Mesothelial cell of epicardium (in vitro differentiated cells): ENCODE measurements at places on chromosomes 13 and 19. TPM values are rescaled to one million over a fixed set of nuclear protein-coding genes. Genes with fewer than 3 reads are reported as not detected.

CBY2 gene
- not detected in 3 replicates for total RNA-seq

MYH14 gene
- total RNA-seq = 52.3 to 56.6 TPM (median 53.8 TPM) in 3 replicates

ADGRE1 gene
- not detected in 3 replicates for total RNA-seq

COG3 gene
- total RNA-seq = 30.4 to 38.3 TPM (median 34.0 TPM) in 3 replicates

ZNF888 gene
- 14.0 to 15.3 TPM (median 14.3 TPM) in 3 replicates for total RNA-seq

PTPRS gene
- 235 to 241 TPM (median 240 TPM) in 3 replicates for total RNA-seq

MEDAG gene
- 7.5 to 7.9 TPM (median 7.7 TPM) in 3 replicates for total RNA-seq

DNA sequence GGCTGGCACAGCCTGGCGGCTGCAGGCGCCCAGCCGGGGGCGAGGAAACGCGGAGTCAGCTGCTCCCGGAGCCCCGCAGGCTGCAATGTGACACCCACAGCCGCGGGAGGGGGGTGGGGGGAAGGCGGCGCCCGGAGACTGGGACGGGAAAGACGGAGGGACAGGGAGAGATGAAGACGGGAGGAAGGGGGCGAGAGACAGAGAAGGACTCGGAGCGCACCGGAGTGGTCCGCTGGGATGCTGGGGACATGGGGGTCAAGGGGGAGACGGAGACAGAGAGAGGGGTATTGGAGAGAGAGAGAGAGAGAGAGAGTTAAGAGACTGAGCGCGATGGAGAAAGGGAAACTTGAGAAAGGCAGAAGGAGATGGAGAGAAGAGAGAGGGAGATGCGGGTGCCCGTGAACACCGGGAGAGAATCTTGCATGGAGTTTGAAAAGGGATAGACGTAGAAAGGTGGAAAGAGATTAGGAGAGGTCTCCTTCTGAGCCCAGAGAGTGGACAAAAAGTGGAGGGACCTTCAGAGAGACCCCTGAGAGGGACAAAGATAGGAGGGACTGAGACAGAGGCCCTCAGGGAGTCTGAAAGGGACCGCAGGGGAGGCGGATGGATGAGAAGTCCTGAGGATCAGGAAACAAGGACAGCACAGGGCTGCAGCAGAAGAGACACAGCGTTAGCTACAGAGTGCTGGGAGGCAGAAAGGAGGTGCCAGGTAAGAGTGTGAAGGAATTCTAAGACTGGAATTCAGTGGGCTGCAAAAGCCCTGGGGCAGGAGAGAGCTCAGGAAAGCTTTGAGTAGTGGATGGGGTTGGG lies 1.0 kb downstream of the SCN1B start:
- no peak for DNase-seq

DNA sequence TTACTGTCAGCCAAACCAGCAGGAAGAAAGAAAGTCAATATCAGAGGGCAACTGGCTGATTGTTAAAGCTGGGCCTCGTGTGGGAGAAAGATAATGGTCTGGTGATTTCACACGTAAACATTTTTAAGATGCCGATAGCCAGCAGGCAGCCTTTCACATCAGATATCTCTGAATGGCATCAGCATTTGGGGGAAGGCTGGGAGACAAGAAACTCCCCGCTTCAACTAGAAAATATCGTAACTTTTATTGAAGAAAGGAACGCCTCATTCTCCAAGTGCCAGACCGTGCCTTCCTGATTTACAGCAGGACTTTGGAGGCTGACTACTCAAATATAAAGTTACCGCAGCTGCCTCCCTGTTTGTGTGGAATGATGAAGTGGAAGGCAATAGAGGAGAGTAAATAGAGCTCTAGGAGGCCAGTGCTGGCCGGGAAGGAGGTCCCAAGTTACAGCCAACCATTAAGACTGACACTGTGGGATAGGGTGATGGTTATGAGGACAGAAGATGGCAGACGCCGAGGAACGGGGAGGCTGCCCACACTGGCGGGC lies 284.3 kb upstream of the MAB21L1 start:
- DNase-seq = no peak

- DNase-seq = no peak
Observed at GRCh38 chr13:98456413-98456845, 120.5 kb downstream of the STK24 start.

GRCh38 chr19:6674868-6675305 lies 4.9 kb upstream of the TNFSF14 start:
- DNase-seq = no peak

DNA sequence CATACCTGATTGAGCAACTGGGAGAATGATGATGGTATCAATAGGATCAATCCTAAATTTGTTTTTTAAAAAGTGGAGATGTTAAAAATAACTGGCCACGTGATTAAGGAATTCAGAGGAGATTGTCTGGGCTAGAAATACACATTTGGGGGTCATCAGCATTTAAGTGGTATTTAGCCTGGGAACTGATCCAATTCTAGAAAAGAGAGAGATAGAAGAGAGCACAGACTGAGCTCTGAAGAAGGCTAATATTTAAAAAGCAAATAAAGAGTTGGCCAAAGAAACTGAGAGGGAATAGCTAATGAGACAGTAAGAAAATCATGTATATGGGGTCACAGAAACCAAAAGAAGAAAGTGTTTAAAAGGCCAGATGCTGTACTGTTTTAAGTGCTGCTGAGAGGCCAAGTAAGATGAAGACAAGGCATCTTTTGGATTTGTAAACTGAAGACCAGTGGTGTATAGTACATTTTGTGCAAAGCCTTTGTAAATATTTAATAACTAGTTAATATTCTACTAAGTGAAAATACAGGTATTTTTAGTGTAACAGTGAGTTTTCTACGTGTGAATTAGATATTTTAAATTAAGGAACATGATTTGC lies 40.2 kb downstream of the UBL3 start:
- DNase-seq = no peak

GRCh38 chr19:55579766-55580621 lies 654 bp downstream of the ZNF579 start:
- no peak for DNase-seq

GRCh38 chr19:778910-779653 lies 18.2 kb upstream of the PTBP1 start:
- no peak for DNase-seq

GRCh38 chr13:111317571-111318345 lies 2.7 kb upstream of the TEX29 start:
- DNase-seq = no peak

DNA sequence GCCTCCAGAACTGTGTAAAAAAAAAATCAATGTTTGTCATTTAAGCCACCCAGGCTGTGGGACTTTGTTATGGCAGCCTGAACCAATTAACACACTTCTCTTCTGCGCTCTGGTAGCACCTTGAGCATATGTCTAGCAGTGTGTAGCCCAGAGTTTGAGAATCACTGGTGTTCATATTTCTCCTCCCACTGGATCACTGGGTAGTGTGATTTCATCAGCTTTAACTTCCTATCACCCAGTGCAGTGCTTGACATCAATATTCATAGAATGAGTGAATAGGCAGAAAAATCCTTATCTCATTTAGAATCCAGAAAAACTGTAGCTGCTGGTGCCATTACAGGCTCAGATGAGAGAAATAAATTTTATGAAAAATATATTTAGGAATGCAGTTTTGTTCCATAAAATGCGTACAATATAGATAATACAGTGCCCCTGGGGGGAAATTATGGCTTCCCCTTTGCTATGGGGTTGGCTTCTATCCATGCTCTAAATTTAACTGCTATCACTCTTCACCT lies 30.7 kb upstream of the WASF3 start:
- DNase-seq = no peak

DNA sequence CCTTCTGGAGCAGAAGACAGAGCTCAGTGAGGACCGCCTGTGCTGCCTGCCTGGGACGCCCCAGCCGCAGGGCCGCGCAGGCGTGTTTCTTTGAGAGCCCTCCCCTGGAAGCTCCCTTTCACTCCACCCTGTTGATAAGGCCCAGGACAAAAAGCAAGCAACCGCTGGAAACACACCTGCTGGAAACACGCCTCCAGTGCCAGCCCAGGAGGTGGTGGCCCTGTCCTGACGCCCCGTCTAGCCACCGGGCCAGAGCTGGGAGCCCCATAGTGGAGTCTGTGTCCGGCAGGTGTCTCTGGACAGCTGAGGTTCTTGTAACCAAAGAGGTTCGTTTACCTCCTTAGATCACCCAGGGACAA lies 173.8 kb downstream of the KATNAL1 start:
- DNase-seq = no peak

DNA sequence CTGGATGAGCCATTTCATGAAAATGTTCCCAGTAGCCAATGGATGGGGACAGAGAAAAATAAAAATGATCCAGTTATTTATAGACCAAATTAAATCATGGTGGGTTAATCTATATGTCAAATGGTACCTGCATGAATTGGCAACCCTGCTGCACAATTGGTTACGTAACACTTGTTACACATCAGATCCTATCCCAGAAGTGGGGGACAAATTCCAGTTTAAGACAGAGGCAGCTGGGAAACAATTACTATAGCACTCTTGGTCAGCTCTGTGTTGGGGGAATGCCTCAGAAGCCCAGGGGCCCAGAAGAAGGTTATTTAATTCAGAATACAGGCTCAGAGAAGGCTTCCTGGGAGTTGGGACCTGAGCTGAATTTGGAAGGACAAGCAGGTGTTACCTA lies 81.1 kb upstream of the FLT1 start:
- DNase-seq = no peak
